PC-9 (cell line): ENCODE measurements at places on chromosomes 11 and 22. TPM values are rescaled to one million over a fixed set of nuclear protein-coding genes. Genes with fewer than 3 reads are reported as not detected.

- no peak overlapping the region for H3K4me3 ChIP-seq
- H3K27ac ChIP-seq: no peak overlapping the region
- peaks cover 37% of the 10 kb centered on the region for H3K4me1 ChIP-seq
- no peak for DNase-seq
- no peaks in the 10 kb centered on the region for H3K36me3 ChIP-seq
- H3K27me3 ChIP-seq: no peaks in the 10 kb centered on the region
Observed at GRCh38 chr22:42317008-42317407, 46.6 kb upstream of the TCF20 start.

Gene SLC22A9
- not detected in 2 replicates for total RNA-seq

Gene KREMEN1
- 4.6 and 6.1 TPM in 2 replicates for total RNA-seq

Gene NFAM1
- total RNA-seq: not detected in 2 replicates

Gene CRYBB2
- 1.0 TPM in 2 replicates for total RNA-seq

GRCh38 chr22:46001426-46002106, 24.6 kb upstream of the WNT7B start:
- no peaks in the 10 kb centered on the region for H3K36me3 ChIP-seq
- DNase-seq: no peak
- H3K4me3 ChIP-seq: no peak overlapping the region
- no peak overlapping the region for H3K27ac ChIP-seq
- no peaks in the 10 kb centered on the region for H3K27me3 ChIP-seq

GRCh38 chr11:45809456-45810395, 4.8 kb downstream of the SLC35C1 start:
- H3K27me3 ChIP-seq: no peaks in the 10 kb centered on the region
- no peak for DNase-seq
- 0 out of 2 replicates have a peak, but pooled peaks cover 3% of the 10 kb centered on the region for H3K36me3 ChIP-seq
- H3K4me1 ChIP-seq: peaks cover 24% of the 10 kb centered on the region
- no peak overlapping the region for H3K4me3 ChIP-seq

DNA sequence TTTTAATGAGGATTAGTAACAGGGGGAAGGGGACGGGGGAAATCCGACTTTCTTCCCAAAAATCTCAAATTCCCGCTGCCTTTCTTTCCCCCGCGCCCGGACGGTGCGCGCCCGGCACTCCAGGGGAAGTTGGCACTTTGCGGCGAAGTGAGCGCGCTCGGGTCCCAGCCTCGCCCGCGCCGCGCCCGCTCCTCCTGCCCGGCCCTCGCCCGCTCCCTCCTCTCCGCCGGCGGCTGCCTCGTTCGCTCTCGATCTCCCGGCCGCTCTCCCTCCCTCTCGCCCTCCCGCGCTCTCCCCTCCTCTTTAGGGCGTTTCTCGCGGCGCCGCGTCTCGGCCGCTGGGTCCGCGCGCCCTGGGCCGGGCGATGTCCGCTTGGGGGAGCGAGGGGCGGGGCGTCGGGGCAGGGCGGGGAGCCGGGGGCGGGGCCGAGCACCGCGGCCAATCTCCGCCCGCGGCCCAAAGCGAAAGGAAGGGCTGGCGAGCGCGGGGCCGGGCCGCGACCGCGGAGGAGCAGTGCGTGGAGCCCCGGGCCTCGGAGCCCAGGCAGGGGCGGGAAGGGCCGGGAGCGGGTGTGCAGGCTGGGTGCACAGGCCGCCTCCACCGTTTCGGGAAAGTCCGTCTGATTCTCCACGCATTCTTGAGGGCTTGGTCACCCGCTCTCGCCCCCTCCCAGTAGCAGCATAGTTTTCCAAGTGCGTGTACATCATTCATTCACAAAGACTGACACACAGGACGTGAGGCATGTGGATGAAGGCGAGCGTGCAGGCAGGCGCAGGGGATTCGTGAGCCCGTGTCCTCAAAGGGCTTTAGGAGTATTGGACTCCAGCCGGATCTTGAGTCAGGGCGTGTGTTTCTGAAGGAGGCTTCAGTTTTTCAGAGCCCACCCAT, 65.1 kb downstream of the ETS1 start:
- H3K4me3 ChIP-seq: peak overlapping the region; percentile 91
- H3K27me3 ChIP-seq: no peaks in the 10 kb centered on the region
- peak; percentile 94 for DNase-seq
- peak overlapping the region; percentile 89 for H3K27ac ChIP-seq

Gene SCUBE1
- not detected in 2 replicates for total RNA-seq

GRCh38 chr11:60795291-60795690, 10.2 kb downstream of the MS4A10 start:
- peaks cover 87% of the 10 kb centered on the region for H3K27me3 ChIP-seq
- no peak overlapping the region for H3K27ac ChIP-seq
- no peaks in the 10 kb centered on the region for H3K4me1 ChIP-seq
- H3K36me3 ChIP-seq: no peaks in the 10 kb centered on the region
- H3K4me3 ChIP-seq: no peak overlapping the region

Gene OR52N2
- total RNA-seq: not detected in 2 replicates

DNA sequence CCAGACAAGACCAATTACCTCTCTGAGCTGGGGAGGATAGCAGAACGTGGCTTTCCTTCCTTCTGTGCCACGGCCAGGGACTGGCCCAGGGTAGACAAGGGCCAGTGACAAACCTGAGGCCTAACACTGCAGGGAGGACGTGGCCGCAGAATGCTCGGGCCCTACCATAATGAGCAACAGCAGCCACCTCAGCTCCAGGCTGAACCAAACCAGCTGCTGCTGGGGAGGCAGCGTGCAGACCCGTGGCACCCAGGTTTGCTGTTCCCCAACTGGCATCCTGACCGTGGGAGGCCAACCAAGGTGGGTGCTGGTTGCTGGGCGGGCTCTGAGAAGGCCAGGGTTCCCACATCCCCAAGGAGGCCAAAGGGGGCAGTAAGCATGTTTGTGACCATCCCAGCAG, 83.0 kb downstream of the MORC2 start:
- no peak for DNase-seq
- no peak overlapping the region for H3K27ac ChIP-seq
- H3K4me3 ChIP-seq: no peak overlapping the region
- peaks cover 32% of the 10 kb centered on the region for H3K4me1 ChIP-seq
- H3K36me3 ChIP-seq: no peaks in the 10 kb centered on the region
- H3K27me3 ChIP-seq: no peaks in the 10 kb centered on the region

GRCh38 chr11:66815646-66816045, 27.6 kb upstream of the RCE1 start:
- no peak overlapping the region for H3K4me3 ChIP-seq
- no peaks in the 10 kb centered on the region for H3K36me3 ChIP-seq
- H3K27me3 ChIP-seq: no peaks in the 10 kb centered on the region
- DNase-seq: no peak

Gene NRGN
- 6.8 and 10.2 TPM in 2 replicates for total RNA-seq

DNA sequence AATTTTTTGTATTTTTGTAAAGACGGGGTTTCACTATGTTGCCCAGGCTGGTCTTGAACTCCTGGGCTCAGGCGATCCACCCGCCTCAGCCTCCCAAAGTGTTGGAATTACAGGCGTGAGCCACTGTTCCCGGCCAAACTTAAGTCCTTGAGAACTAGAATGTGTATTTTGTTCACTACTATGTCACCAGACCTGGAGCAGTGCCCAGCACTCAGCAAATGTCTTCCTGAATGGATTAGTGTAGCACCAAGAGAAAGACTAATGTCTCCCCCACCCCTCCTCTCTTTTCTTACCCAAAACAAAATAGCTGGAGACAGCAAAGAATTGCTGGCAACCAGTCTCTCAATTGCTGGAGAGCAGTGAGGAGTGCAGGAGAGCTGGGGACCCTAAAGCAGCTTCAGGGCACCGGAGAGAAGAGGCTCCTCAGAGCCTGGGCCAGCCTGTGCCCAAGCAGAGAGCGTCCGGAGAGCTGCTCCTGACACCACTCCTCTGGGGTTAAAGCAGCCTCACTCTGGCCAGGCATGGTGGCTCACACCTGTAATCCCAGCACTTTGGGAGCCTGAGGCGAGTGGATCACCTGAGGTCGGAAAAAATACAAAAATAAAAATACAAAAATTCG, 14.9 kb downstream of the SLC25A18 start:
- H3K27ac ChIP-seq: no peak overlapping the region
- no peaks in the 10 kb centered on the region for H3K36me3 ChIP-seq
- H3K4me3 ChIP-seq: no peak overlapping the region
- peaks cover 14% of the 10 kb centered on the region; the same call in 1 of the 2 replicates for H3K4me1 ChIP-seq
- no peaks in the 10 kb centered on the region for H3K27me3 ChIP-seq
- no peak for DNase-seq

GRCh38 chr11:71236836-71237475, 15.4 kb downstream of the SHANK2 start:
- H3K27me3 ChIP-seq: no peaks in the 10 kb centered on the region
- DNase-seq: no peak
- H3K4me3 ChIP-seq: no peak overlapping the region

DNA sequence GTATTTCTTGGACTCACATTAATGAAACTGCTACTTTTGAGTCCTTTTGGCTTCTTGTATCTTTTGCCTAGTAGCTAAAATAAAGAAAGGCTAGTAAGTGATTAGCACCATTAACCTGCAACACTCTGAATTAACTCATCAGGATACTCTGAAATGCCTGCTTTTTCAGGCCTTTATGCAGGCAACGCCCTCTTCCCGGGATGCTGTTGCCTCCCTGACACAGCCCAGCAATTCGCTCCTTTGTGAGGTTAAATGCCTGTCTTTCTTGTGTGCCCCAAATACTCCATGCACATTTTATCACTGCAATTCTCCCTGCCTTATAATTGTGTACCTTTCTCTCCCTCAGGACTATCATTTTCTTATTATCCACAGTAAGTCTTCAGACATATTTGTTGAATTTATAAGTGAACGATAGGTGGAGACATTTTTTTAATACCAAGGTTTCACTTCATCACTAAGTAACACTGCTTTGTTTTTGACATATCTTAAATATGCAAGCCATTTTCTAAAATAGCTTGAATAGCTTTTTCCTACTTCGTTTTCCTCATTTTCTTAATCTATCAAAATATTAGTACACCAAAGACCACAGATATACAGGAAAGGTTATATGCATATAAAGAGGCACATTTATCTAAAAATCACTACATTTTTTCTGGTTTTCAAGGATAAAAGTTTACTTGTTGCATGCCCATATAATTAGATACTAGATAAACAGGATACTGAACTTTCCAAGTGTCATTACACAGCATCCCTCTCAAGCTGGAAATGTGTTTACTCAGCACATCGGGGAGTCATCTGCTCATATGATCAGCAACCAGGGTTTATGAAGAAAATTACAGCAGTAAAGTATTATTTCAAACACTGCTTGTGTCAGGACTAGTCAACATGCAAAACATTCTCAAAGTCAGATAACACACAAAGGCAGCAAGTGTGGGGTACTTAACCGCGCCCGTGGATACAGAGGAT, 48.5 kb upstream of the DDI1 start:
- H3K27ac ChIP-seq: no peak overlapping the region
- no peak overlapping the region for H3K4me3 ChIP-seq
- no peak for DNase-seq

- H3K4me1 ChIP-seq: peaks cover 12% of the 10 kb centered on the region
- no peak overlapping the region for H3K4me3 ChIP-seq
- peak; percentile 52 for DNase-seq
- H3K27me3 ChIP-seq: no peaks in the 10 kb centered on the region
- no peaks in the 10 kb centered on the region; the same call in none of the 2 replicates for H3K36me3 ChIP-seq
- H3K27ac ChIP-seq: no peak overlapping the region
Observed at GRCh38 chr11:67439321-67440228, 2.1 kb upstream of the PTPRCAP start.

Gene GRIA4
- not detected in 2 replicates for total RNA-seq

DNA sequence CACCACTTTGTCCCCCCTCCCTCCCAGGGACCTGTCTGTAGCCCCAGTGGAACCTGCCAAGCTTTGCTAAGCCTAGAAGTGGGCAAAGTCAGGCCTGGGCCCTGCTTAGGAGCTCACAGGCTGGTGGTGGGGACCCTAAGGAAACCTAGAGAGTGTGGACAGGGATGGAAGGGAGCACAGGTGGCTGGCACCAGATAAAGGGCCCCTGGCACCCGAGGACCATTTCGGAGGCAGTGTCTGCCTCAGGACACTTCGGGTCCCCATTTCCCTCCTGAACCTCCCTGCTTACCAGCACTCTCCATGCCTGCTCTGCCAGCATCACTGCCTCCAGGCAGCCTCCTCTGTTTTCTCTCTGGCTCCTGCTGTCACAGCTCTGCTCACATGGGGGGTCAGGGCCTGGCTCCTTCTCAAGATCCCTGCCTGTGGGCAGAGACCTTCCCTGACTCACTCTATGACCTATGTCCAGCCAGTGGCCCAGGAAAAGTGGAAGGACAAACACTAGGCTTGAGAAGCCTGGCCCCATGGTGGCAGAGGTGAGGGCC, 13.6 kb upstream of the OMP start:
- DNase-seq: no peak
- H3K36me3 ChIP-seq: no peaks in the 10 kb centered on the region
- no peak overlapping the region for H3K27ac ChIP-seq
- H3K4me3 ChIP-seq: no peak overlapping the region
- H3K4me1 ChIP-seq: peaks cover 44% of the 10 kb centered on the region

Gene CECR2
- not detected in 2 replicates for total RNA-seq

GRCh38 chr11:126466236-126467045, 111.0 kb downstream of the ST3GAL4 start:
- H3K4me3 ChIP-seq: no peak overlapping the region
- peaks cover 36% of the 10 kb centered on the region for H3K27me3 ChIP-seq
- H3K4me1 ChIP-seq: no peaks in the 10 kb centered on the region

Gene KBTBD4
- 20.2 and 20.3 TPM in 2 replicates for total RNA-seq

GRCh38 chr11:13292970-13293369, 15.4 kb downstream of the BMAL1 start:
- no peak overlapping the region for H3K4me3 ChIP-seq
- no peaks in the 10 kb centered on the region for H3K4me1 ChIP-seq
- no peaks in the 10 kb centered on the region for H3K27me3 ChIP-seq
- no peak overlapping the region for H3K27ac ChIP-seq
- DNase-seq: no peak

DNA sequence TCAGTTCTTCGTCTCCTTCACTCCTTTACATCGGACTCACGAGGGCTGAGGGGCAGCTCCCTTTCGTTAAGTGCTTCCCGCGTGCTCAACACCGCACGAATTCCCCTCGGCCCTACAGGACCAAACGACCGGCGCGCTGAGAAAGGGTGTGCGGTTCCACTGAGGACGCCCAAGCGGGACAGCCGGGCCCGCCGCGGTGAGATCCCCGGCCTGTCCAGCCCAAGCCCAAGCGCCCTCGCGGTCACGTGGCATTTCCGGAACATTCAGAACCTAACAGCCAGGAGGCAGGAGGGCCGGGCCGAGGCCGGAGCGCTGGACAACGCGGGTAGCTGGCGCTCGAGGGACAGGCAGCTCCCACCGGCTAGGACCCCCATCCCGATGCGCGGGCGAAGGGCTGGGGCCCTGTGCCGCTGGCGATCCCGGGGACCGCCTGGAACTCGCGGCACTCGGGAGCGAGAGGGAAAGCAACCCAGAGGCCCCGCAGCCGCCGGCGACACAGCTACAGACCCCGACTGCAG, 737 bp upstream of the STIP1 start:
- H3K4me3 ChIP-seq: peak overlapping the region; percentile 64
- no peak for DNase-seq
- peaks cover 31% of the 10 kb centered on the region for H3K4me1 ChIP-seq
- H3K27me3 ChIP-seq: no peaks in the 10 kb centered on the region
- H3K27ac ChIP-seq: peak overlapping the region; percentile 64
- H3K36me3 ChIP-seq: peaks cover 6% of the 10 kb centered on the region; the same call in 1 of the 2 replicates

- H3K36me3 ChIP-seq: no peaks in the 10 kb centered on the region
- no peak overlapping the region for H3K27ac ChIP-seq
- H3K27me3 ChIP-seq: no peaks in the 10 kb centered on the region
- DNase-seq: no peak
Observed at GRCh38 chr11:98800696-98801095, 220.1 kb upstream of the CNTN5 start.
